Activated T-cell treated with anti-CD3 and anti-CD28 coated beads, Interleukin-2, amount 50 U/mL, for 72 hours (primary cell): ENCODE measurements at places on chromosomes 3 and 15. TPM values are rescaled to one million over a fixed set of nuclear protein-coding genes. Genes with fewer than 3 reads are reported as not detected.

The GP5 gene
- 1.9 TPM for total RNA-seq

The RTP4 gene
- 3.4 TPM for total RNA-seq

The CXCR6 gene
- 13.1 TPM for total RNA-seq

The ST8SIA2 gene
- not detected for total RNA-seq

The FGD5 gene
- total RNA-seq, result not detected

The MAP2K5 gene
- 37.8 TPM for total RNA-seq

The PODXL2 gene
- 1.4 TPM for total RNA-seq

The CLDN18 gene
- total RNA-seq, result not detected

The SRP14 gene
- total RNA-seq, result 102 TPM

The SH3GL3 gene
- not detected for total RNA-seq

The TMCO5A gene
- total RNA-seq, result not detected

The GABRR3 gene
- total RNA-seq, result not detected

The FAM174B gene
- 5.0 TPM for total RNA-seq

The LRRC28 gene
- 29.0 TPM for total RNA-seq

The CYP1A1 gene
- 5.4 TPM for total RNA-seq

The SYNPR gene
- total RNA-seq, result not detected

The MYEF2 gene
- 44.2 TPM for total RNA-seq

The GPR62 gene
- 0.10 TPM for total RNA-seq

The FOXP1 gene
- 124 TPM for total RNA-seq

The TFDP2 gene
- total RNA-seq, result 55.8 TPM

The GOLGA8M gene
- total RNA-seq, result 0.89 TPM

The IL17RB gene
- total RNA-seq, result 0.26 TPM
